Cerebellum (tissue), 4 donors: ENCODE measurements at places on chromosomes 6 and 20. TPM values are rescaled to one million over a fixed set of nuclear protein-coding genes. Genes with fewer than 3 reads are reported as not detected.
A peak's percentile ranks its signal among the peaks of the same experiment; 100 is the strongest.

C6orf141 gene
- total RNA-seq, result 2.6 TPM

POU5F1 gene
- total RNA-seq, result not detected

SEC23B gene
- 44.5 TPM for total RNA-seq

SLC22A1 gene
- 0.91 TPM for total RNA-seq

PTK6 gene
- not detected for total RNA-seq

TP53TG5 gene
- total RNA-seq, result not detected

BFSP1 gene
- total RNA-seq, result 1.5 TPM

GJA10 gene
- not detected for total RNA-seq

SCUBE3 gene
- total RNA-seq, result 2.5 TPM

ELOVL2 gene
- total RNA-seq, result 22.0 TPM

PRR18 gene
- total RNA-seq, result 0.54 TPM

- DNase-seq, result no peak
Measured at GRCh38 chr6:89930789-89931188, 36.5 kb downstream of the GJA10 start.

GRCh38 chr6:31687321-31687720 lies 6.5 kb upstream of the LY6G5C start:
- DNase-seq, result no peak

DNA sequence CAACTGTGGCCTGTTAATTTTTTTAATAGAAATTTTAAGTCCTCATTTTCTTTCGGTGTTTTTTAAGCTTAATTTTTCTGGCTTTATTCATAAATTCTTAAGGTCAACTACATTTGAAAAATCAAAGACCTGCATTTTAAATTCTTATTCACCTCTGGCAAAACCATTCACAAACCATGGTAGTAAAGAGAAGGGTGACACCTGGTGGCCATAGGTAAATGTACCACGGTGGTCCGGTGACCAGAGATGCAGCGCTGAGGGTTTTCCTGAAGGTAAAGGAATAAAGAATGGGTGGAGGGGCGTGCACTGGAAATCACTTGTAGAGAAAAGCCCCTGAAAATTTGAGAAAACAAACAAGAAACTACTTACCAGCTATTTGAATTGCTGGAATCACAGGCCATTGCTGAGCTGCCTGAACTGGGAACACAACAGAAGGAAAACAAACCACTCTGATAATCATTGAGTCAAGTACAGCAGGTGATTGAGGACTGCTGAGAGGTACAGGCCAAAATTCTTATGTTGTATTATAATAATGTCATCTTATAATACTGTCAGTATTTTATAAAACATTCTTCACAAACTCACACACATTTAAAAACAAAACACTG lies 10.1 kb downstream of the HFE start:
- DNase-seq, result peak; percentile 65

DNA sequence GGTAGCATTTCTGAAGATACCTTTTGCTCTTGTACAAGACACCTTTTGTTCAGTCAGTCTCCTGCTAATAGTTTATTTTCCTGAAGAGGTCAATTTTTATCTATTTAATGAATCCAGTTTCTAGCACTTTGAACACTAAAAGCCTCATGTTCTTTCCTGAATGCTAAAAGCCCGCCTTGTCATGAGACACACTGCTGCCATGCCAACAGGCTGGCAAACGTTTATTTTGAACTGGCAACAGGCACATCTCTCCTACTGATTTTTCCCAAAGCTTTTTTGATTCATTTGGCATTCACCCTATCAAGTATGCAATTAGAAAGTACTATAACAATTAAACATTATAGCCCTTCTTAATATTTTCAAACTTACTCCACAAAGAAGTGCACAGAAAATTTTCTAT lies 421.2 kb upstream of the EYS start:
- DNase-seq, result no peak

- no peak for DNase-seq
Measured at GRCh38 chr20:63004607-63005364, 2.0 kb downstream of the BHLHE23 start.

GRCh38 chr6:9540126-9540525 lies 874.7 kb downstream of the TFAP2A start:
- no peak for DNase-seq

GRCh38 chr6:125826695-125827463 lies 36.1 kb downstream of the NCOA7 start:
- DNase-seq, result no peak

DNA sequence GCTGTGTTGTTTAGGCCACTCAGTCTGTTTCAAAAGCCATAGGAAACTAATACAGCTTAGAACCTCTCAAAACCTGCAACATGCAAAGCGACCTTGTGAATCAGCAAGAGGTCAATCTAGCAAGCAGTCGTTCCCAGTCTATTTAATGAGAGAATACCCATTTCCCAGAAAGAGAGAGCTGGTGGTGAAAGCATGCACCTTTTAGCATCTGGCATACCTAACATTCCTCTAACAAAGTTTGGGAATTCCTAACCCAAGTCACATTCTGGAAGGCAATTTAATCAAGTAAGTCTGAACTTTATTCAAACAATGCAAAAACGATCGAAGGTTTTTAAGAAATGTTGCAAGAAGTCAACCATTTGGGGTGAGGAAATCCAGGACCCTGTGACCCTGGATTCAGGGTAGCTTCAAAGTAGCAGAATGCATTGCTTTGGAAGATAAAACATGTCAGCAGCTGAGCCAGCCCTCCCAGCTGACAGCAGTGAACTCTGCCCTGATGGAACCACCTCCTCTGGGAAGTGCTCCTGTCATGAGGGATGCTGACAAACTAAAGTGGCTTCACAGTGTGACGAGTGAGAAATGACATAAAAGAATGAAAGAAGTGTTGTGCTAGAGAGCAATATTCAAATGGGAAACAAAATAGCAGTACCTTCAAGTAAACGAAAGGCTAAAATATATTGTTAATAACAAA lies 104.8 kb downstream of the GMDS start:
- no peak for DNase-seq

- no peak for DNase-seq
Measured at GRCh38 chr20:47397652-47398301, 41.3 kb upstream of the ZMYND8 start.

GRCh38 chr6:137819740-137820139 lies 47.3 kb upstream of the TNFAIP3 start:
- DNase-seq, result no peak
